ENCODE measurements at places on chromosomes 13 and 19.

DNA sequence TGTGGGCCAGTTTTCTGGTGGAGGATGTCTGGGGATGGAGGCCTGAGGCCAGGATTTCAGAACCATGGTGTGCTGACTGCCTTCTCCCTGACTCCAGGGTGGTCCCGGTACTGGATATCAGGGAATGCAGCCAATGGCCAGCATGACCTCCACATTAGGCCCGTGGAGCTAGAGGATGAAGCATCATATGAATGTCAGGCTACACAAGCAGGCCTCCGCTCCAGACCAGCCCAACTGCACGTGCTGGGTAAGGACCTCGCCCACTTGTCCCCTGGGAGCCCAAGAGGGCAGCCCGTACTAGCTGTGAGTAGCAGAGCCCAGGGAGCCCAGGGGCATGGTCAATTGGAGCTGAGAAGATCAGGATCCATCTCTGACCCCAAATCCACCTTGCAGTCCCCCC lies 1.6 kb downstream of the KIRREL2 start:
- H3K4me3 ChIP-seq = no peak overlapping the region
- no peaks in the 10 kb centered on the region for H3K27me3 ChIP-seq
- no peak for DNase-seq
- H3K36me3 ChIP-seq = no peaks in the 10 kb centered on the region

DNA sequence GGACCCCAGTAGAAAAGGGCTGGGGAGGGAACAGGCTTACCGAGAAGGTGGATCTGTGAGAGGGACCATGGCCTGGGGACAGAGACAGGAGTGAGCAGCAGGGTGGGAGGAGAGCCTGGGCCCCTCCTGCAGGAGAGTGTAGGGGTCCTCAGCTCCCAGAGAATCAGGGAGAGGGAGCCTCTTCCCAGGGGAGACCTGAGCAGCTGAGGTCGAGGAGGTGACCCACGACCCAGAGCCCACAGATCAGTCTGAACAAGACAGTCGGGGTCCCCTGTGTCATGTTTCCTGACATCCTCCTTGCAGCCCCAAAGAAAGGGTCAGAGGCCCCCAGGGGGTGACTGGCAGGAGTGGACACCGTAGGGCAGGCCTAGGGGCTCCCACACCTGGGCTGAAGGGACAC lies 6.7 kb downstream of the CEACAM4 start:
- no peak overlapping the region for H3K27ac ChIP-seq
- no peaks in the 10 kb centered on the region for H3K36me3 ChIP-seq
- no peak for DNase-seq
- H3K4me1 ChIP-seq = no peaks in the 10 kb centered on the region
- H3K4me3 ChIP-seq = no peak overlapping the region
- H3K27me3 ChIP-seq = no peaks in the 10 kb centered on the region

GRCh38 chr19:36060430-36060829 lies 5.7 kb downstream of the WDR62 start:
- H3K27me3 ChIP-seq = no peaks in the 10 kb centered on the region
- peak; percentile 74 for DNase-seq
- no peaks in the 10 kb centered on the region for H3K36me3 ChIP-seq
- no peak overlapping the region for H3K4me3 ChIP-seq
- no peak overlapping the region for H3K27ac ChIP-seq

- no peak overlapping the region for H3K27ac ChIP-seq
- H3K36me3 ChIP-seq = no peaks in the 10 kb centered on the region
- no peaks in the 10 kb centered on the region for H3K27me3 ChIP-seq
These were observed 2.1 kb downstream of the C19orf12 start for GRCh38 chr19:29712744-29713516.

GRCh38 chr13:21243045-21243897 lies 66.8 kb downstream of the MRPL57 start:
- no peaks in the 10 kb centered on the region for H3K27me3 ChIP-seq
- no peak overlapping the region for H3K27ac ChIP-seq
- no peak overlapping the region for H3K4me3 ChIP-seq
- H3K4me1 ChIP-seq = no peaks in the 10 kb centered on the region

GRCh38 chr13:97440598-97441170 lies 6.7 kb downstream of the RAP2A start:
- H3K4me1 ChIP-seq = no peaks in the 10 kb centered on the region
- no peak for DNase-seq
- no peaks in the 10 kb centered on the region for H3K27me3 ChIP-seq
- H3K4me3 ChIP-seq = no peak overlapping the region

- no peaks in the 10 kb centered on the region for H3K27me3 ChIP-seq
- H3K27ac ChIP-seq = no peak overlapping the region
- H3K4me1 ChIP-seq = no peaks in the 10 kb centered on the region
- H3K4me3 ChIP-seq = no peak overlapping the region
- H3K36me3 ChIP-seq = no peaks in the 10 kb centered on the region
- no peak for DNase-seq
These were observed 109.8 kb downstream of the POSTN start for GRCh38 chr13:37488726-37489125.

GRCh38 chr13:107374038-107374437 lies 806.1 kb upstream of the ARGLU1 start:
- no peak overlapping the region for H3K27ac ChIP-seq
- no peaks in the 10 kb centered on the region for H3K36me3 ChIP-seq
- no peaks in the 10 kb centered on the region for H3K27me3 ChIP-seq
- H3K4me1 ChIP-seq = no peaks in the 10 kb centered on the region
- H3K4me3 ChIP-seq = no peak overlapping the region
- DNase-seq = no peak

DNA sequence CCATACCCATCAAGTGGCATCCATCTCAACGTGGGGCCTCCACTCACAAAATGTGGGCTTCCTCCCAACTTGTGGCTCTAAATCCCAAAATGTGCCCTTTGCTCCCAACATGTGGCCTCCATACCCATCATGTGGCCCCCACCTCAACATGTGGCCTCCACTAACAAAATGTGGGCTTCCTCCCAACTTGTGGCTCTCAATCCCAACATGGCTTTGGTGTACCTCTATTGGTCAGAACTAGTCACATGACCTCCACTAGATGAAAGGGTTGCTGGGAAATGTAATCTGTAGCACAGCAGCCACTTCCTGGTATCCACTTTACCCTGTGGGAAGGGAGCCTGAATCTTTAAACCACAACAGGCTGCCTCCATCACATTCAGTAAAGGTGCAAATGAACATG lies 10.1 kb upstream of the ACER1 start:
- DNase-seq = no peak
- no peaks in the 10 kb centered on the region for H3K36me3 ChIP-seq
- no peak overlapping the region for H3K27ac ChIP-seq
- no peak overlapping the region for H3K4me3 ChIP-seq
- H3K27me3 ChIP-seq = no peaks in the 10 kb centered on the region
- no peaks in the 10 kb centered on the region for H3K4me1 ChIP-seq
